Upper lobe of left lung (tissue), 6 donors: ENCODE measurements at places on chromosomes 12 and 14.

GRCh38 chr12:100043631-100044030 is 58.9 kb upstream of the ANKS1B start:
- no peak for DNase-seq

DNA sequence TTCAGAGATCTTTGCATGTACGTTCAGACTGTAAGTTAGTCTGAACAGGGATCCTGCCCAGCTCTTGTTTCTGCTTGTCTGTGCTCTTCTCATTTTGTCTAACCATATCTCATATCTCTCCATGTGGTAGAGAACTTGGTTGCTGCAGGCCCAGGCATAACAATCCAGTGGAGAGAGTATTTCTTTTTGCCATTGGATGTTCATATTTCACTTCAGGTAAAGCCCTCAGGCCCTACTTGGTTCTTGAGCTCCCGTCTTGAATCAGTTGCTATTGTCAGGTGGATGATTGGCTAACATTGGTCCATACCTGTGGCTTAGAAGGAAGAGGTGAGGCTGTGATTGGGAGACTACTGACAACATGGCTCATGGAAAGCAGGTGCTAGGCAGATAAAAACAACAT is 357.7 kb upstream of the FLRT2 start:
- no peak for DNase-seq

GRCh38 chr14:71238835-71239234 is 331.6 kb downstream of the PCNX1 start:
- DNase-seq, result no peak

GRCh38 chr14:99274346-99275221 is 2.6 kb upstream of the BCL11B start:
- DNase-seq, result peak; percentile 89

DNA sequence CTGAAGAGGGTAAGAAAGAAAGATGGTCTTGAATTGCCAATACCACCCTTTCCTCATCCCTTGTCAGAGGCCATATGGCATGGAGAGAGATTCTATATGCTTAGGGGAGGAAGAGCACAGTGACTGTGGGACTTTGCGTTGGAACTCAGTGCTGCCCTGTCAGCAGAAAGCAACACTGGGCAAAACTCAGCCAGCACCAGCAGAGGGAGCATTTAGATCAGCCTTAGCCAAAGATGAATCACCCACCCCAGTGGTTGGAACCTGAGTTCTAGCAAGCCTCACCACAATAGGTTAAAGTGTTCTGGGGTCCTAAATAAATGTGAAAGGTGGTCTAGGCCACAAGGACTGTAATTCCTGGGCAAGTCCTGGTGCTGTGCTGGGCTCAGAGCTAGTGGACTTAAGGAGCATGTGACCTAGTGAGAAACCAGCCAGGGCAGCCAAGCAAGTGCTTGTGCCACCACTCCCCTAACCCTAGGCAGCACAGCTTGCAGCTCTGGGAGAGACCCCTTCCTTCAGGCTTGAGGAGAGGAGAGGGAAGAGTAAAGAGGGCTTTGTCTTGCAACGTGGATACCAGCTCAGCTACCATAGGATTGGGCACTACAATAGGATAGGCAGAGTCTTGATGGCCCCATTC is 11.4 kb upstream of the BCAT1 start:
- no peak for DNase-seq

- no peak for DNase-seq
These were observed 58.9 kb downstream of the ANAPC7 start for GRCh38 chr12:110344657-110345056.

DNA sequence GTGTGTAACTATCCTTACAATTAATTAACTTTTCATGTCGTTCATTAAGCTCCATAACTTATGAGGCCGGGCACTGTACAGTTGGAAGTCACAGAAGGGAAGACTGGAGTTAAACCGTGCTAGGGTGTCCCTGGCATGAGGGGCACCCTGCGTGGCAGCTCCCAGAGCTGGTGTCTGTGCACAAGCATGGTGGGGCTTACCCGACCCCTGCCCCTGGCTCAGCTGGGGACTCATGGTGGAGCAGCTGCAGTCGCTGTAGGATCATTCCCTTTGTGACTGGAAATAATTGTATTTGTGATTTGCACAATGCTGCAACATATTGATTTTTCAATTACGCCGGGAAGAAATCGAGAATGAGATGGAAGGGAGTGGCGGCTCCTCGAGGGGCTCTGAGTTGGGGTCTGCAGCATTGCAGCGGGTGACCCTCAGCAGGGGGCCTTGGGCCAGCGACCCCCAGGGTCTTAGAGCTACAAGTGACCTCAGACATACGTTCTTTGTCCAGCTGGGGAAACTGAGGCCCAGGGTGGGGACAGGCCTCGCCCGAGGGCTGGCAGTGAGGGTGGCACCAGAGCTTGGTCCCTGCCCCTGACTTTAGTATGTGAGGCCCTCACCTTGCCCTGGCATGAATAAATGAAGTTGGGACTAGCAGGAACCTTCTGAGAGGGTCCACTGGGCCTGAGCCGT is 125.4 kb downstream of the KIF26A start:
- no peak for DNase-seq

GRCh38 chr12:113697104-113697503 is 225.4 kb upstream of the LHX5 start:
- DNase-seq, result no peak

DNA sequence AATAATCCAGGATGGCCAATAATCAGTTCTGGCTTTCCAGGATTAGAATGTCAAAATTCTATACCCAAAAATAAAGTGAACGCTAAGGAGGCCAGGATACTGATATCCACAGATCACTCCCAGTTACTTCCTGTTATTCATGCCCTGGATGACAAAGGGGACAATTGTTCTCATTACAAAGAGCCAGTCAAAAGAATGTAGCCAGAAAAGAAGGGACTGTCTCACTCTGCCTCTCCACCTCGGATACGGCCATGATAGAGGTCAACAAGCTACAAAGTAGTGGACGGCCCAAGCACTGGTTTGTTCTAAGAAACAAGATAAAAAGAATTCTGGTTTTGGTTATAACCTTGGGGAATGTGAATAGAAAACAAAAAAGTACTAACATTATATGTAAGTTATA is 116.1 kb upstream of the ATF7IP start:
- DNase-seq, result no peak

GRCh38 chr12:645563-646071 is 17.6 kb downstream of the NINJ2 start:
- DNase-seq, result no peak

DNA sequence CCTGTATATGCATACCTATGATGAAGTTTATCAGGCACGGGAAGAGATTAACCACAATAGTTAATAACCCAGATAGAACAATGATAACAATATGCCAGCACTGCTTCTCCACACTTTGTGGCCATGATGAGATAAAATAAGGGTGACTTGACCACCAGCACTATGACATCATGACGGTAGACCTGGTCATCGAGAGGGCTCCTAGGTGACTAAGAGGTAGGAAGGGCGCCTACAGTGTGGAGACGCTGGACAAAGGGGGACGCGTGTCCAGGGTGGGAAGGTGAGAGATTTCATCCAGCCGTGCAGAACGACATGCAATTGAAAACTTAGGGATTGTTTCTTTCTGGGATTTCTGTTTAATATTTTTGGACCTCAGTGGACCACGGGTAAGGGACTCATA is 221.8 kb upstream of the RTL1 start:
- DNase-seq, result no peak

GRCh38 chr12:124369055-124369826 is 74.3 kb downstream of the RFLNA start:
- DNase-seq, result peak; percentile 96

GRCh38 chr14:71089971-71090370 is 182.7 kb downstream of the PCNX1 start:
- DNase-seq, result no peak

DNA sequence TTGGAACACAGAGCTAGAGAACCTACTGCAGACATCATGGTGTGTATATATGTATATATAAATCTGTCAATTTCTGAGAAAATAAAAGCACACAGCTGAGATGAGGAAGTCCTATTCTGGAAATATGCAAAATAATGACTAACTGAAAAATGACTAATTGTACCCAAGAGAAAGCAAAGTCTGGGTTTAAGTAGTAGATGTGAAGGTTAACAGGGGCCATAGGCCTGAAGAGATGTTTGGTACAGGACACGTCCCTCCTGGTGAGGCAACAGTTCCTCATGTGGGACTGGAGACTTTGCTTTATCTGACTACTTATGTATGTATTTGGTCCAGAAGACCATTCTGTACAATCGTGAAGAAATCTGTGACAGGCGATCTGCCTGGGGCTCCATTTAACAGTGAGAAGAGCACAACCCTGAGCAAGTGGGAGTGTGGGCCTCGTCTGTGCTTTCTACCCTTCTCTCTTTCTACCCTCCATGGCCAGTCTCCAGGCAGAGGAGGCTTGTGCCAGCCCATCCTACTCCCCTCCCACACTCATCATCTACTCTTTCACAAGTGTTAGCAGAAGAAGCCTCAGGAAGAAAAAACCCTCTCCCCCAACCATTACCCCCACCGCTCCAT is 67.5 kb downstream of the SLC41A2 start:
- DNase-seq, result no peak

GRCh38 chr12:6820166-6820565 is 1.5 kb upstream of the GPR162 start:
- no peak for DNase-seq

DNA sequence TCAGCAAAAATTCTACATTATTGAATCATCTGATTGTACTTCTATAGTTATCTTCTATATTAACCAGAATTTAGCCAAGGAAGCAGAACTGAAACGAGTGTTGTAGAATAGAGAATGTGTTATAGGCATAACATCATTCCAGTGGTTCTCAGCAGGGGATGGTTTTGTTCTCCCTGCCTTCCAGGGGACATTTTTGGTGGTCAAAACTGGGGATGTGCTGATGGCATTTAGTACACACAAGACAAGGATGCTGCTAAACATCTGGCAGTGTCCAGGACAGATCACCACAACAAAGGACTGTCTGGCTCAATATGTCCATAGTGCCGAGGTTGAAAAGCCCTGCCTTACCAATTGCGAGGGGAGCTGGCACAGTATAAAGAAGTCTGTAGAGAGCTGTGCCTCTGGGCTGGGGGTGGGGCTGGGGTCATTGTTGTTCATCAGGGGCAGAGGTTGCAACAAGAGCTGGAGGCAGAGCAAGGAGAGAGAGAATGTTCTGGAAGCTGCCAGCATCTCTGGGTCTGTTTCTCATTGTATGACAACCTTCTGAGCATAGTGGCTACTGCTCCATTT is 1472.8 kb downstream of the AACS start:
- DNase-seq, result no peak

DNA sequence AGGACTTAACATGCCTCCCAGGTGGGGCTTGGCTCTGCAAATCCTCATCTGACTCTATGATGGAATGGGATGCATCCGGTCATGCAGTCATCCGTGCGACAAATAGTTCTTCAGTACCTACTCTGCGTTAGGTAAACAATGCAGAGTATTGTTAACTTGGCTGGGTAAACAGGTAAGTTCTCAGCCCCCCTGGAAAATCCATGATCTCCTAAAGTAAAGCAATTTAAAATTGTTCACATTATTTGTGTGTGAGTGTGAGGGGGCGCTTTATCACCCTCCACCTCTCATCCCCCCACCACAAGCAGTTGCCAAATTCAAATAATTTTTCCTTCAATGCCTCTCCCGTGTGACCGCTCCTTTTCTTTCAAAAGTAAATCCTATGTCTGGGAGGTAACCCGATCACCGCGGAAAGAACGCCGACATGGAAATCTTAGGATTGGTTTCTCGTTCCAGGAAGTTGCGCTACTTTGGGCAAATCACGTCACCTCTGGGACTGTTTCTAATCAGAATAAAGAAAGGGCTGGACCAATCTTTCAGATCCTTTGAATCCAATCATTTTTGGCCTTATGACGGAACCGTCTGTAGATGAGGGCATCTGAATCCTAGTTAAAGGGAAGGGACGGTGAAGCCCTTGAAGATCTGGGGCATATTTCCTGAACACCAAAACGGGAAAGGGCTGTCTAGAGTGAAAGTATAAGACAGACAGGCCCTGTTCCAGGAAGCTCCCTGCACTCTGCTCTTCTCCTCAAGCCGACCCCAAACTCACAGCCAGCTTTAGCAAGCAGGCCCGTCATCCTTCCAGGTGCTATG is 44.0 kb upstream of the SINHCAF start:
- DNase-seq, result peak; percentile 65

DNA sequence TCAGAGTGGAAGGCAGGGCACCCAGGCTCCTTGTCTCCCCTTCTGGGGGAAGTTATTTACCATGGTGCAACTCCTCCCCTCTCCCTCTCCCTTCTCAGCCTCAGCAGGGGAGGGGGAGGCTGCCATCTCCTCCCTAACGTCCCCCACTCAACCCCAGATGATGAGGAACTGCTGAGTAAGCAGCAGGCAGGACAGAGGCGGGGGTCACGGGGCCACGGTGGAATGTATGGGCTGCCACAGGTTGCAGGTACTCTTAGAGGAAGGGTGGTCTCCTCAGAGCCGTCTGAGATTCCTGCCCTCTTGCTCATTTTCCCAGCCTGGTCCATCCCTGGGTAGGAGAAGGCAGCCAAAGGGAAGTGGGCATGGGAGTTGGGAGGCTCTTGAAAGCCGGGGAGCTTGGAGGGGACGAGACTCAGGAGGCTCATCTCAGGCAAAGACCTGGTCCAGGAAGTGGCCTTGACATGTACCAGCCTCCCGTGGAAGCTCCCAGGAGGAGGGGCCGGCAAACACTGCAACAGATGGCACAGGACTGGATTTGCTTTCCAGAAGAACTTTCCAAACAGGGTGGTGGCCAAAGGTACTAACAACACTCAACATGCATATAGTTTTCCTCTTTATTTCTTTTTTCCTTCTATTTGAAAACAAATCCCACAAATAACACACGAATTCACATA is 19.0 kb downstream of the RIN3 start:
- DNase-seq, result no peak

DNA sequence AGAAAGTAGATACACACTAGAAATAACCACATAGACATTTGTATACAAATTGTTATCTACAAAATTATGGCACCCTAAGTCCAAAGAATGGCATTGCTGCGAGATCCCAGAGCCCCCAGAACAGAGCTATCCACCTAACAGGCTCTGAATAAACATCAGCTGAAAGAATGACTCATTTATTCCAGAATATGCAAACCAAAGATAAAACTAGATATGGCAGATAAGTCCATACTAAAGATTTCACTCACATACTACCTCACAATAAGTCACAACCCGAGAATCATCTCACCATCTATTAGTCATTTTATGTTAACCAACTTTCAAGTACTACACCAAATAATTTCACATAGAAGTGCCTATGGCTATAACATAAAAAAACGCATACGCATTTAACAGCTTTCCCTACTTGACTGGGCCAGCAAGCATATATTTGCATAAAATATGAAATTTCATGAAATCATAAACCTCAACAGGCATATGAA is 5.6 kb downstream of the CNIH1 start:
- DNase-seq, result no peak

GRCh38 chr12:1054117-1054870 is 63.3 kb downstream of the ERC1 start:
- no peak for DNase-seq

DNA sequence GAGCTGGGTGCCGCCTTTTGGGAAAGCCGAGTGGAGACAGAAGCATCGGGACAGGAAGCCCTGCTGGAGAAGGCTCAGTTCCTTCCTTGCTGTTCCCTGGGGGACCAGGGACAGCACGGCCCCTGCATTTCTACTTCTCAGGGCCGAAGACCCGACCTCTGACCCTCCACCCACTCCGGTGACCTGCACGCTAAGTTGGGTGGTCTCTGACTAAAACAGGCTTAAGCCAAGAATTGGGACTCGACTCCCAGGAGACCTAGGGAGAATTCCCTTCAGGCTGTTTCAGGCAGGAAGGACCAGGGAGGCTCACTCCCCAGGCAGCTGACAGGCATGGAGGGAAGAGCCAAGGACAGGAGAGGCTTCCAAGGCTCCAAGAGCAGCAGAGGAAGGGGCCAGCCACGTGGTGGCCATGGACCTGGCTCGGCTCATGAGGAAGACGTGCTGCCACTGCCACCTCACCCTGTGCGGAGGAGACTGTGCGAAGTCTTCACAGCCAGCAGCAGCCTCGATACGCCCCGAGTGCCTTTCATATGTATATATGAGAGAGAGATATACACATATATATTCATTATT is 43.9 kb downstream of the DCAF4 start:
- no peak for DNase-seq
